ENCODE measurements at places on chromosomes 2 and 18.

DNA sequence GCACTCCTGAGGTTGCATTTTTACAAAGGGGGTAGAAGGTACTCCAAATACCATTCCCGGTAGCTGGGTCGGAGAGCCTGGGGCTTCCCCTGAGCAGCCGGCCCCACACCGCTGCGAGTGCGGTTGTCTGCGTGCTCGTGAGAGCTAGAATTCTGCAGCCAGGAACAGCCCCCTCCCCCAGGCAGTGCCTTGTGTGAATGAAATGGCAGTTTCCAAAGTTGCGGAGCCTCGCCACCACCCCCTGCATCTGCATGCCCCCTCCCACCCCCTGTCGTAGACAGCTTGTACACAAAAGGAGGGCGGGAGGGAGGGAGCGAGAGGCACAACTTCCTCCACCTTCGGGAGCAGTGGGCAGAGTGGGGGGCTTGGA is 1.1 kb downstream of the MYCN start:
- DNase-seq = no peak

- DNase-seq = no peak
Measured at GRCh38 chr2:69204654-69205053, 182.4 kb downstream of the GFPT1 start.

DNA sequence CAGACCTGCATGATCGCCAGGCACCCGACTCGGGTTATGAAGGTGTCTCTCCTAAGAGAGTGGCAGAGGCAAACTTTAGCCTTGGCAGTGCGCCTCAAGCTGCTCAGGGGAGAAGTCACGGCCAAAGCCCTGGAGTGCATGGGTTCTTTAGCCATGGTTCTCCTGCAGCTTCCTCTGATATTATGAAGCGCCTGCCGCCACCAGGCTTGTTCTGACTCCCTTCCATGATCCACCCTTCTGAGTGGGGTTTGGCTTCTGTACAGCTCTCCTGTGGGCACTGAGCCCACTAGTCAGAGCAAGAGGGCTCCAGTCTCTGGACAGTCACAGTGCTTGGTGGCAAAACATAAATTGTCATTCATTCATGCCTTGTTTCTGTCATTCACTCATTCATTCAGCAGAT is 25.9 kb upstream of the TMBIM1 start:
- DNase-seq = no peak

DNA sequence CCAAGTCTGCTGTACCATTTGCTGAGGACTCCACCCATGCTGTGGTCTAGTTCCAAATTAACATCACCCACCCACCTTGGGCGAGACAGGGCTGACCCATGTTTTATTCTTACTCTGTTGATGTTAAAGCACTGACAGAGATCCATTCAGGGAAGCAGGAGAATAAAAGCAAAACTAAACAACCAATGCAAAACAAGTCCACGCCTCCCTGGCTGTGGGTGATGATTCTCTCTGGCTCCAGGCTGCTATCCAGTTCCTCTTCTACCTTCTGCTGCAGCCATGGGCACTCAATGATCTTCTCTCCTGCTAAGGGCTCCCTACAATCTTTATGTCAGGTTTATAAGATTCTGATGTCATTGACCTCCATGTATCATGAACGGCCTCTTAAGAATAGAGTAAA is 786.6 kb upstream of the ID2 start:
- no peak for DNase-seq

GRCh38 chr2:85851253-85852151 is 37.3 kb downstream of the ST3GAL5 start:
- no peak for DNase-seq

- no peak for DNase-seq
Measured at GRCh38 chr2:190382851-190383250, 25.3 kb upstream of the MFSD6 start.
